ENCODE measurements at places on chromosomes 1 and 21.
A peak's percentile ranks its signal among the peaks of the same experiment; 100 is the strongest.

DNA sequence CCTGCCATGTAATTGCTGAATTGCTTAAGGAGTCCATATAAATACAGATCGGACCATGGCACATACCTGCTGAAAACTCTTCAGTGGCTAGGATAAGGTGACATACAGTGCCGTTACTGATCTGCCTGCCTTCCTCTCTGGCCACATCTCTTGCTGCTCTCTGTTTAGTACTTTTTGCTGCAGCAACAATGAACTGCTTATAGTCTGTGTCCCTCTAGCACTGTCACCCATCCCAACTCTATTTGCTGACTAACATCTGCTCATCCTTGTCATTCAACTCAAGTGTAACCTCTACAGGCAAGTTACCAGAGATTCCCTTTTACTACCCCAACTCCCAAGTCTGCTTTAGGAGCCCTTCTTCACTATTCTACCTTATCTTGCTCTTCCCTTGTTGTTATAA lies 65.6 kb downstream of the GTF2B start:
- DNase-seq: no peak

DNA sequence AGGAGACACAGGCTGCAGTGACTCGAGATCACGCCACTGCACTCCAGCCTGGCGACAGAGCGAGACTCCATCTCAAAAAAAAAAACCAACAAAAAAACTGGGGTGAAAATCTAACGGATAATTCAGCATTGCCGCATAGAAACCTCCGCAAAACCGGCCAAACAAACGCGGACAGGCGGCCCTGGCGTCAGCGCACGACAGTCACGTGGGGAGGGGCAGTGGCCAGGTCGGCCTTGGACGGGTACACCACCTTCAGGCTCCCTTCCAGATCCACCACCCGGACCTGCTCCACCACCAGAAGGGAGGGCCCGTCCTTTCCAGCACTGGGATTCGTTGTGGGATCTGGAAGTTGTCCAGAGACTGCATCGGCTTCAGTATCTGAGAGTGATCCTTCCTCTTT lies 8.4 kb downstream of the SMIM1 start:
- DNase-seq: no peak

DNA sequence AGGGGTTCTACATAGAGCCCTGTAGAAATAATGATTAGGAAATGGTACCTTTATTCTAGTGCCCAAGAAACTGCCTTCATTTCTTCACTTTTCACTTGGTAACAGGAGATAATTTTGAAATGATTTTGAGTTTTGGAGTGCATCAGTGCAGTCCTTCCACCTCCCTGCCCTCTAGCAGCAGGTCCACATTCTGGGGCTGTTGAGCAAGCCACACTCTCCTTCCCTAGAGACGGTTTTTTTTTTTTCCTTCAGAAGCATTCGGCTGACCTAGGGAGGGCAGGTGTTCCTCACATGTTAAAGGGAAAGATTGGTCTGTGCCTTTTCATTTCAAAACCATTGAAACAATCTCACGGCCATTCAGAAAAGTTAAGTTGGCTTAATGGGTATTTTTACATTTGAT lies 39.8 kb downstream of the SLC37A1 start:
- no peak for DNase-seq

DNA sequence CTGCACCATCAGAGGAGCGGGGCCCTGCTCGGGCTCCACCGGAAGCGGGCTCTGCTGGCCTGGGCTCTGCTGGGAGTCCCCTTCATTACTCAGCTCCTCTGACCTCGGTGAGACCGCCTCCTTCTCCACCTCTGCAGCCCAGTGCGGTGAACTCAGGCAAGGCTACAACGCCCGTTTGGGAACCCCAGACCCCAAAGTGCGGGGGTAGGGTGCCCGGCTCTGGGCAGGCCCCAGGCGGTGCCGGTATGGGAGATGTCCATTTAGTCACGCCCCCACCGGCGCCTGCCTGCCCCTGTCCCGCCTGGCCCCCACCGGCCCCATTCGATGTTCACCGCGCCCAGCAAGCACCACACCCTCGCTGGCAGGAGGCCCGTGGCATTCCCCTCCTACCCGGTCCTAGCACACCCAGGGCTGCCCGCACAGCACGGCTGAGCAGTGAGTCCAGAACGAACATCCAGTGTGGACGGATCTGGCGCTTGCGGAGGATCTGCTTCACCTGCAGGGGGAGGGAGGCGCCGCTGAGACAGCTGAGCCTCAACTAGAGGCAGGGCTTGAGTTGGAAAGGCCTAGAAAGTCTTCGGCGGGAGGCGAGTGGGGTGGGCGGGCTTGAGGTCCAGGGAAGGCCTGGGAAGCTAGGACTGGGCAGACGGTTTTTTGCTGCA lies 10.0 kb downstream of the MAP3K6 start:
- DNase-seq: no peak

DNA sequence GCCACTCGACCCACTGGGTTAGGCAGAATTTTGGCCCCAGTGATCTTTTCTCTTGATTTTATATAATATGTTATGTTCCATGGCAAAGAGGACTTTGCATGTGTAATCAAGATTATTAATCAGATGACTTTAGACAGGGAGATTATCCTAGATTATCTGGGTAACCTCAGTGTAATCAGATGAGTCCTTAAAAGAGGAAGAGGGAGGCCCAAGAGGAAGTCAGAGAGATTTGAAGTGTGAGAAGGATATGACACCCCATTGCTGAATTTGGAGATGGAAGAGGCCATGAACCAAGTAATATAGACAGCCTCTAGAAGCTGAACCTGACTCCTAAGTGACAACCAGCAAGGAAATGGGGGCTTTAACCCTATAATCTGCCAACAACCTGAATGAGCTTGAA lies 117.1 kb upstream of the CSF3R start:
- DNase-seq: no peak

GRCh38 chr1:14296795-14297194 lies 301.7 kb upstream of the KAZN start:
- no peak for DNase-seq

DNA sequence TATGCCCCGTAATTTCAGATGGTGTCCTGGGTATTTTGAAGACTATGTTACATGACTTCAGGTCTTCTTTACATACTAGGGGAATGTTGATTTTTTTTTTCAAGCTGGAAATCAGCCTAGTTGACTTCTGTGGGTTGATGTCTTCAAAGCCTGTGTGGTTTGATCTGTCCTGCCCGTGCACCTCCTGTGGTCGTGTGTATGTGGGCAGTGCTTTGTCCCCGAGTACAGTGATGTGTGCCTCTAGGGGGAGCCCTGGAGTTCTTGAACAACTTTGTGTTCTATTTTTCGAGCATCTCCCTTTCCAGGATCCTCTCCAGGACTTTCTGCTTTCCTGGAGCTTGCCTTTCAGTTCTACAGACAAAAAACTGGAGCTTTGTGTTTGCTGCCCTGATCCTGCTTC lies 28.9 kb downstream of the OBSCN start:
- DNase-seq: no peak

DNA sequence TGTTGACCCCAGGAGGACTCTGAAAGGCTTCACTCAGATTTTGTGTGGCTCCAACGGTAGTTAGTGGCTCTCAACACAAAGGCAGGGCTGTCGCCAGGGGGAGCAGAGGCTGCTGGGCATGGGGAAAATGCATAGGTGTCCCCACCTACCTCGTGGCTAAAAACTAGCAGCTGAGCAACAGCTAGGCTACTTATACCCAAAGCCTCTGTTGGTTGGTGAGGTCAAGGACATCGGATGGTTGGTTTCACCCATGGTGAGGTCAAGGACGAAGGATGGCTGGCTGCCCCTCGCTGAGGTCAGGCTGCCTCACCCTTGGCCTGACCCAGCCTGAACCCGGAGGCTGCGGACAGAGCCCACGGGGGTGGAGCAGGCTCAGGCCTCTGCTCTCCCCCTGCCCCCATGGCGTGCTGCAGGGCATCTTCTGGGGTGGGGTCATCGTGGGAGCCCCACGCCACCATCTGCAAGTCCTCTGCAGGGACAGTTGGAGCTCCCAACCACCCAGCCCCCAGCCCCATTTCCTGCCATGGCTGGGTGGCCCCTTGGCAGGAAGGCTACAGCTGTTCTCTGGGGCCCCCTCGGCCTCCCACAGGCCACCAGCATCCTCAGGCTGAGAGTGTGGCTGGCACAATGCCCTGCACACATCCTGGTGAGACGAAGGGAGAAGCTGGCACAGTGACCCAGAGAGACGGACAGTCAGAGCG lies 8.5 kb upstream of the GNB1 start:
- DNase-seq: peak; percentile 57

DNA sequence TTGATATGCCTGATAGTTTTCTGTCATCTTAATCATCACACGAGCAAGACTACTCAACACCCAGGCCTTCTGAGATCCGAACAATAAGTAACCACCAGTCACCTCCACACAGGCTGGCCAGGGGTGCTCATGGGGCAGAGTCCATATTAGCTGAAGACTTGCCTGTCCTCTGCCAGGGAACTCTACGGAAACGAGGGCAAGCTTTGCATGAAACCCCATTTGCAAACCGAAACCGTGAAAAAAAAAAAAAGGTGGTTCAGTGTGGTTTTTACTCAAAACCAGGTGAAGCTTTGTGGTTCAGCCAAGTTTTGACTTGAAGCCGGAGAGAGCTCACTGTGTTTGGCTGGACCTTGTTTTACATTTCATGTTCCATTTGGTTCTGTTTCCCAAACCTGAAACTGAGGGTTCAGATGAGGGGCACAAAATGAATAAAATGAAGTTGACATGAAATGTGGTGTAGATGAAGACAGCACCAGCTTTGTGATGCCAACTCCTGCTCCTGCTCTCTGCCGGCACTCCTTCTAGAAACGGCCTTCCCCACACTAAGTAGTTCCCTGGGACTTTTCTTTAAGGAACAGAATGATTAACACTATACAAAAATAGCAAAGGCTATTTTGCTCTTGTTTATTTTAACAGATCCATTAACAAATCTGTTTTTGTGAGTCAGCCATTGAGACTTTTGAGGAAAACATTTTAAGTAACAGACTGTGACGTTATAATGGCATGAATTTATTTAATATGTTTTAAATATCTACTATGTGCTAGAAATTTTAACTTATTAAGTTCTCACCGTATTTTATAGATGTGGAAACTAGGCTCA lies 74.7 kb downstream of the RUNX1 start:
- DNase-seq: peak; percentile 73

DNA sequence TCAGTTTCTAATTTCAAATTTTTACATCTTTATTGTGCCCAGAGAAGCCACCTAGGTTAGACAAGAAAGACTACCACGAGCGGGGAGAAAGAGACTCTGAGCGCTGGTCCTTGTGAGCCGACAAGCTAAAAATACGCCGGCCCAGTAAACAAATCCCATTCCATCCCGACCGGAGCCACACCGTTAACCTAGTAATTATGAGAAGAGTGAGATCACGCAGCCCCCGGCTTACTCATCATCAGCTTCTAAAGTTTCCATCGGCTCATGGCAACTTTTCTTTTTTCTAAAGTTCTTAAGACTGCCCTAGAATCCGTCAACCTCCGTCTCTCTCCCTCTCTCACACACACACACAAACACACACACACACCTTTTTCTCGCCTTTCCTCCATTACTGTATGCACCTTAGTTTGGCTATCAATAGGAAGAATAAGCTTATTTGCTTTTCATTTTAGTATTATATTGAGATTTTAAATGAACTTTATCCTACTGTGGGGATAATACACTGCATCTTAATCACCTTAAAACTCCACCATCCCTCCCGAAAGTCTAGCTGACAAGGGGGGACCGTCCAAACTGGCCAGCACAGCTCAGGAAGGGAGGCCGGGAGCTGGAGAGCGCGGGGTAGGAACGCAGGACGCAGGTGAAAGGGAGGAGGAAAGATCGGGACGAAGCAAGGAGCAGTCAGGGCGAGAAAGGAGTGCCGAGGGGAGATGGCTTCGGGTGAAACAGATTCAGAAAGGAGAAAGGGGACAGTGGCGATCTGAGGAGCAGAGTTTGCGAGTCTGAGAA lies 728 bp downstream of the OTUD7B start:
- peak; percentile 62 for DNase-seq

DNA sequence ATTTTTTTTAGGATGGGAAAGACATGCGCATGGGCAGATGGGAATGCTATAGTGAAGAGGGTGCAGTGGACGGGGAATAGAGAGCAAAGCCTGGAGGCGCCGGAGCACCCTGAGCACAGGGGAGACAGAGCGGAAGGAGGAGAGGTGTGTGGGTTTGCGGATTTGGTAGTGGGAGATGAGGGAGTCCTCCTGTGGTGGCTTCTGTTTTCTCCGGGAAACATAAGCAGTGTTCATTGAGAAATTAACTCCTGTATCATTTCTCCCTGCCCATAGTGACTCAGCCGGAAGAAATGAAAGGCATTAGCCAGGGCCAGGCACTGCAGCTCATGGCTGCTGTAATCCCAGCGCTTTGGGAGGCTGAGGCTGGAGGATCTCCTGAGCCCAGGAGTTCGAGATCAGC lies 4.7 kb upstream of the PTPRF start:
- no peak for DNase-seq

- DNase-seq: no peak
Observed at GRCh38 chr21:32364796-32365195, 28.0 kb downstream of the URB1 start.

DNA sequence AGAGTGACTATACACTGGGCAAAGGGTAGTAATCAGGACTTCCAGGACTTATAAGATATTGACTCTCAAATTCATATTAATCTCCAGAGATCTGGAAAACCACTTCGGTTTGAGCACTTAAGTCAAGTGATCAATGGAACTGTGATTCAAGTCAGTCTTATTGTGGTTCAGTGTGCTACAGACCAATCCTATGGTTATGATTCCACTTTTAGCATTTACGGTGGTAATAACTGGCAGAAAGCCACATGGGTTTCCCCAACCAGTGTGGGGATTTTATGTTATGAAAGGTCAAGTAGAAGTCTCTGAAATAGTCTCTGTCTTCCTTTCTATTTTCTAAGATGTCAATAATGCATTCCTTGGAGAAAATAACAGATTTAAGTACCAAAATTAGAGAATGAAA lies 151.3 kb upstream of the NEGR1 start:
- DNase-seq: no peak

DNA sequence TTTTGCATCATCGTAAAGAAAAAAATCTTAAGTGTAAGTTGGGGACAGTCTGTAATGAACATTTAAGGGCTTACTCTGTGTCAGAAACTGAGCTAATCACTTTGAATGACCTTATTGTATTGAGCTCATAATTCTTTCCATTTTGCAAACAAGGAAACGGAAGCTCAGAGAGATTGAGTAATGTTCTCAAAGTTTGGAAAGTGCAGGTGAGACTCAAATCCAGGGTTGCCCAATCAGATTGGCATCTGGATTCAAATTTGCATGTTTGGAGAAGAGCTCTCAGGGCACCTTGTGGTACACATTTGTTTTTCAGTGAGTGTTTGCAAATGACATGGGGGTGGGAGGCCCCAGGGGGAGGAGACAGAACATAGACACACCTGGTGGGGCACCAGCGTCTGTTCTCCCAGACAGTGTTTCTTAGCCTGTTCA lies 8.0 kb downstream of the ALPL start:
- peak; percentile 57 for DNase-seq

Measured in B cell (primary cell).